ENCODE measurements at places on chromosomes 5 and 9.

DNA sequence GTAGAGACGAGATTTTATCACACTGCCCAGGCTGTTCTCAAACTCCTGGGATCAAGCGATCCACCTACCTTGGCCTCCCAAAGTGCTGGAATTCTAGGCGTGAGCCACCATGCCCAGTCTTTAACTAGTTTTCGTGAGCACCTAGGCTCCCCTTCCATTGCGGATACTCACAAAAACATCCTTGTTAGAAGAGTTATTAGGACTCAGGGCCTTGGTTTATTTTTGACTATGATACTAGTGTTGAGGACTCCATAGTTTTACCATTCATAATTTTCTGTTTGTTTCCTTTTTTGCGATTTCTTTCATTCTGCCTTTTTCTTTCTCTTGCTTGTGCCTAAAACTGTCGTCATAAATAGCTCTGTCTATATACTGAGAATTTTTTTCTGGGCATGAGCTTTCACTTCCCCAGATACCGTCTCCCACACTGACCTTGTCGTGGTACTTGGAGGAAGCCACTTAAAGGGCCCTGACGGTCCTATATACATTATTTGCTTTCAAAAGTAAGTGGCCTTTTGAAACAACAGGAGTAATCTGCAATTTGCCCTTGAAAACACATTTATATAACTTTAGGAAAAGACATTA lies 5.2 kb downstream of the F2R start:
- no peak for DNase-seq

GRCh38 chr5:111022301-111022700 lies 49.2 kb upstream of the TSLP start:
- DNase-seq, result no peak

- DNase-seq, result no peak
These were observed 598 bp downstream of the MYO10 start for GRCh38 chr5:16935231-16936149.

DNA sequence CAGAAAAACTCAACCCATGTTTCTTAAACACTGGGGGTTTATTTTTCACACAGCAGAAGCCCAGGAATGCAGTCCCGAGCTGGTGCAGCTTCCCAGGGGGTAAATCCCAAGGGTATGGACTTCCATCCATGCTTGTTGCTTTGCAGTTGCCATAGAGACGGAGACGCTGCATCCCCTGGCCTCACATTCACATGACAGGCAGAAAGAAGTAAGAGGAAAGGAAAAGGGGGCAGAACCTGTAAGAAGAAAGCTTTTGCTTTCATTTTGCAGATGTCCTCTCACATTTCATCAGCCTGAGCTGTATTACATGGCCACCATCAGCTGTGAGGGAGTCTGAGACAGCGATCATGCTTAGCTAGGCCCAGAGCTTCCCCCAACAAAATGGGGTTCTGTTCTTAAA lies 321.0 kb downstream of the AGTPBP1 start:
- no peak for DNase-seq

GRCh38 chr9:84761137-84761808 lies 91.7 kb downstream of the NTRK2 start:
- no peak for DNase-seq

DNA sequence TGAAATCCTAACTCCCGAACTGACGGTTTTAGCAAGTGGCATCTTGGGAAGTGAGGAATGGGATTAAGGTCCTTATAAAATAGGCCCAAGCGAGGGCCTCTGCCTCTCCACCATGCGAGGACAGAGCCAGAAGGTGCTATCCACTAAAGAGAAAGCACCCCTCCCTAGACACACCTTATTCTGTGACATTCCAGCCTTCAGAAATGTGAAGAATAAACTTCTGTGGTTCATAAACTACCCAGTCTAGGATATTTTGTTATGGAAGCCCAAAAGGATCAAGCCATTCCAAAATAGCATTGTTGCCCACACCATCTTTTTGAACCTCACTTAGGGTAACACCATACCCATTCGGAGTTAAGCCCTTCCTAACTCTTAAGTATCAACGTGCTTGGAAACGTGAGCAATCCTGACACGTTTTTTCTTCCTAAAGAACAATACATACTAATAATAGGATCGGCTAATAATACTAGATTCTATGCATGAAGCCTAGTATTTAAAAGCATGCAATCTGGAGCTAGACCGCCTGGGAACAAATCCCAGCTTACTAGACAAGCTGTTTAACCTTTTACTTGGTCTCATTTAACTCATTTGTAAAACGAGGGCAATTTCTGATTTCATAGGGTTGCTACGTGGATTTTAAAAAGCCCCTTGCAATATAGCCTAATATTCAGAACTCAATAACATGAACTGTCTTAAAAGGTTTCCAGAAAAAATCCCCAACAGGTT lies 1.1 kb upstream of the SMC2 start:
- no peak for DNase-seq

DNA sequence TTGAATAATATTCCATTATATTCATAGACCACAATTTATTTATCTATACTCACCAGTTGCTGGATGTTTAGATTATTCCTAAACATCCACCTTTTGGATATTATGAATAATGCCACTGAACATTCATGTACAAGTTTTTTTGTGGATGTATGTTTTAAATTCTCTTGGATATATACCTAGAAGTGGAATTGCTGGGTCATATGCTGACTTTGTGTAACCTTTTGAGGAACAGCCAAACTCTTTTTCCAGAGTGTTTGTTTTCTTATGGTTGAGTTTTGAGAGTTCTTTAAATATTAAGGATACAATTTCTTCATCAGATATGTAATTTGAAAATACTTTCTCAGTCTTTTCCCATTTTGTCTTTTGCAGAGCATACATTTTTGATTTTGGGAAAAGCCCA lies 2.7 kb downstream of the VPS13A start:
- DNase-seq, result no peak

- DNase-seq, result no peak
These were observed 17.5 kb downstream of the TMEM171 start for GRCh38 chr5:73137563-73138530.

- no peak for DNase-seq
These were observed 156.0 kb downstream of the SLC25A46 start for GRCh38 chr5:110894805-110895204.

DNA sequence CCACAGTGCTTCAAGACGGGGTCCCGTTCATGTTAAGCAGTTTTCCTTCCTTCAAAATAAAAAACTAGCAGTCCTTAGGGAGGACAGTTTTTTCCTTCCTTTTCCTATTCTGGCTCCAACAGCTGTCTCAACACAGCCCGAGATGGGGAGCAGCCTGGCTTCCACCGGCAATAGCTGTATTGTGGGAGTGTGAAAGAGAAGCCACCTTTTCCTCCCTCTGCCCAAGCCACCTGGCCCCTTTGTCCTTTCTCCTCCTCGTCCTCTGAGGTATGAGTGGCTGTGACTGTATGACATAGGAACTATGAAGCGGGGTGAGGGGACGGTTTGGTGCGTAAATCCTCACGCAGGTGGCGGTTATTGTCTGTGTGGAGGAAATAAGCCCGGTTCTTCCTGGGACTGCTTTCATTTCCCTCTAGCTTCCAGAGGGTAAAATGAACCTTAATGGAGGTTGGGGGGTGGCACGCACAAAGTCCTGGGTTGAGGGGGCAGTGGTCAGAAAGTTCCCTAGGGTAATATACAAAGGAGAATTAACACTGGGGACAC lies 292.0 kb upstream of the DMRT1 start:
- no peak for DNase-seq

- no peak for DNase-seq
These were observed 64.0 kb upstream of the XPA start for GRCh38 chr9:97761056-97761598.

DNA sequence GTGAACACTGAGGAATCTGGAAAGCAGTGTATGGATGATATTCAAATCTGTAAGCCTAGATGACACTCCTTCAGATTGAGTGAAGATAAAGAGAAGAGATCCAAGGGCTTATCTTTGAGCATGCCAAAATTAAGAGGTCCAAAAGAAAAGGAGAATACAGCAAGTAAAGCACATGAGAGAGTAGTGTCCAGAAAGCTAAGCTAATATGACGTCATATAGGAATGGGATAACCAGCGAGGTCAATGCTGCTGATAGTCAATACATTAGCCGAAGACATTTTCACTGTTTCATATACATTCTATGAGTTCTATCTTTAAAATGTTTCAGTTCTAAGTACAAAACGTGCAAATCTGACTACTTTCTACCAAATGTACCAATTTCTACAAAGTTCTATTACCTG lies 975.8 kb downstream of the TLE4 start:
- no peak for DNase-seq
